ENCODE measurements at places on chromosomes 5 and 9. TPM values are rescaled to one million over a fixed set of nuclear protein-coding genes. Genes with fewer than 3 reads are reported as not detected.

The ECM2 gene
- 1.2 TPM for total RNA-seq

The PCDHA10 gene
- not detected for total RNA-seq

The GNA14 gene
- not detected for total RNA-seq

The TMEFF1 gene
- total RNA-seq, result under 0.01 TPM

The AMBP gene
- not detected for total RNA-seq

The SLCO6A1 gene
- not detected for total RNA-seq

The PCDHGB5 gene
- 7.2 TPM for total RNA-seq

The NKD2 gene
- total RNA-seq, result not detected

The C9orf50 gene
- total RNA-seq, result not detected

The KCNN2 gene
- 3.2 TPM for total RNA-seq

The SFXN1 gene
- total RNA-seq, result 84.9 TPM

The OR13F1 gene
- not detected for total RNA-seq

The ELOVL7 gene
- total RNA-seq, result not detected

The SCGB3A2 gene
- not detected for total RNA-seq

The INSL4 gene
- not detected for total RNA-seq

The LAMC3 gene
- 0.35 TPM for total RNA-seq

The PCDHB4 gene
- total RNA-seq, result not detected

The SPATA31E1 gene
- total RNA-seq, result under 0.01 TPM

The CENPK gene
- 14.7 TPM for total RNA-seq

The PSAT1 gene
- 161 TPM for total RNA-seq

The HRCT1 gene
- total RNA-seq, result 0.18 TPM

The TXNDC8 gene
- not detected for total RNA-seq

The FBP2 gene
- total RNA-seq, result 0.29 TPM

The HAPLN1 gene
- total RNA-seq, result not detected

All from myometrial cell (primary cell).